ENCODE measurements at places on chromosomes 16 and 17.

DNA sequence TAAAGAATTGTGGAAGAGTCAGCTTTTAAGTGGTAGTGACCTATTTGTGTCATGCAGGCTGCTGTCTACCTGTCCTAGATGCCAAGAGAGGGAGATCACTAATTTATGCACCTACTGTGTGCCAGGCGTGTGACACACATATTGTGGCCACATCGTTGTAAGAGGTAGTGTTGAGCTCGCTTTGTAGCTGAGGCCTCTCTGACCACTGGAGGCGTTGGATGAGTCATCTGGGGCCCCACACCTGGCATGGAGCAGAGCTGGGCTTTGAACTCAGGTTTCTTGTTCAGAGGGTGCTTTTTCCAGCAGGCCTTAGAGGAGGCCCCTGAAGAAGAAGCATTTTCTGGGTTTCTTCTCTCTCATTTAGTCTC is 52.3 kb upstream of the LGALS9 start:
- no peak for DNase-seq

DNA sequence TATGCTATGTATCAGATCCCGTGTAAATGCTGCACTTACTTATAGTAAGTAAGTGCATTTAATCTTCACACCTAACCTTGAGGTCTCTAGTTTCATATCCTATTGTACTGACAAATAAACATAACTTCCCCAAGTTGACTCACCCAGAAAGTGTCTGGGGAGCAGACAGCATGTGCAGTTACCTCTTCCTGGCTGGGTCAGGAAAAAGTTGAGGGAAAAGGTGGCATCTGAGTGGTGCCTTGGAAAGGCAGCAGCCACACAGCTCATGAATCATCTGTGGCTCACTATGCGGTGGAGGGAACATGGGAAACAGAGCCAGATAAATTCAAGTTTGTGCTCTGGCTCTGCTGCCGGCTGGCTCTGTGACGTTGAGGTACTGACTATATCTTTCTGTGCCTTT is 382.0 kb upstream of the DYNLRB2 start:
- DNase-seq: no peak

DNA sequence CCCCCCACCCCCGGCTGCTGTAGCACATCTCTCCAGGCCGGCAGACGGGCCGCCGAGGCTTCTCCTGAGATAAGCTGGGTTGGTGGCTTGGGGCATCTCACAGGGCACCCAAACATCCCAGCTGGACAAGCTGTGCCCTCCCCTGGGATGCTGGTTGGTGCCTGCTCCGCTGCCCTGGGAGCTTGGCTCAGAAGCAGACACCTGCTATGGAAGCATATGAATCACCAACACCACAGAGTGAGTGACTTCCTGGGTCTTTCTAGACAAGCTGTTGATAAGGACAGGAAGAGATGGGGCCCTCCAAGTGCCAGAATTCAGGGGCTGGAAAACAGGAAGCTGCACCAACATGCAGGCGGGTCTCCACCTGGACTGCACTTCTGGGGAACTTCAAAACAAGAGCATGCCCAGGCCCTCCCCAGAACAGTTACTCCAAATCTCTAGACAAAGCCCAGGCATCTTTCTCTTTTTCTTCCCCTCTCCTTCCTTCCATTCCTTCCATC is 13.7 kb downstream of the C16orf95 start:
- DNase-seq: no peak

DNA sequence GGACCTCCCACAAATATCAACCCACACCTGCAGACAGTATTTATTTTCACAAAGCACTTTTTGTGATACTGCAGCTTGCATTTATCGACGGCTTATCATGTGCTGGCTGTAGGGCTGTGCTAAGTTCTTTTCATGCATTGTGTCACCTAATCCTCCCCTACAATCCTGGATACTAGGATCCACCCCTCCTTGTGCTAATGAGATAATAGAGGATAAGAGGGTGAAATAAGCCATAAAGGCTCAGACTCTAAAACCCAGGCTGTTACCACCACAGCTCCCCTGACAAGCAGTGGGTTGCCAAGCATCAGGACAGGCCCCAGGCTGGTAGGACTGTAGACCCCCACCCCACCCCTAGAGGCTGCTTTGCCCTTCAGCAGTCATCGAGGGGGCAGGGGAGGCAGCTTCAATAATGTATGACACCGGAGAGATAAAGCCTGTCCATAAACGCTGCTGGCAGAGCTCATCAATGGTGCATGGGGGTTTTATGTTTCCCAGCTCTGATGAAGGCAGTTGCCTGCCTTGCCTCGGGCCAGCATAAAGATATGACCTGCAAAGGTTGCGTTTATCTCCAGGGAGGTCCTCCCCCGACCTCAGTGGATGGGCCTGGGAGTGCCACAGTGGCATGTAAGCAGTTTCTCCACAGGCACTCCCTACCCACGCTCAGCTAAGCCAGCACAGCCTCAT is 73.9 kb upstream of the C16orf82 start:
- no peak for DNase-seq

DNA sequence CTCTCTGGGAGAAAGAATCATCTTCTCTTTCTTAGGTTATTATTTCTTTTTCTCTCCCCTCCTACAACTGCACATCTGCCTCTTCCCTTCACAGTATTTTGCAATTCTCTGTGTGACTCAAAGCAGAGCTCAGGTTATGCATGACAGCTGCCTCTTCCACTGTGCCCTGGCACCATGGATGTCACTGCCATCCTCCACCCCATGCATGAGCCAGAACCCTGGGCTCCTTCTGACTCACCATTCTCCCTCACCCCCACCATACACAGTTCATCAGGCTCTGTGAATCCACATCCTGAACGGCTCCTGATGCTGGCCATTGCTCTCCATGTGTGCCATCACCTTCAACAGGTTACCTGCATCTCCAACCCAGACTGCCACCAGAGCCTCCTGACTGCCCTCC is 23.9 kb downstream of the CA10 start:
- DNase-seq: no peak

DNA sequence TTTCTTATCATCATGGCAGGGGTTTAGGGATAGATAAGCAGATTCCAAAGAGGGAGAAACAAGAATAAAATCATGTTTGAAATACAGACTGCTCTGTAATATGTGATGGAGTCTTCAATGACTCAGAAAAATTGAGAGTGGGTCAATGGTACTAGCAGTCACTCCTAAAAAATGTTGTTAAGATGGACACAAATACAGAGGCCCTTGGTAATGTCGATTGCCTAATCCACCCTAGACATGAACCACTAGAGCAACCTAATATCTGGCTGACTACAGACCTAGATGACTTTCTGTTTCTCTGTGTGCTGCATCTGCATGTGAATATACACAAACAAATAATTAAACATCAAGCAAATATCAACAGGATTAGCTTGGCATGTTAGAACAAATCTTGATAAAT is 135.8 kb downstream of the CDH8 start:
- DNase-seq: no peak
